ENCODE measurements at places on chromosomes 12 and 14.

- DNase-seq, result no peak
Observed at GRCh38 chr12:24695657-24696329, 253.1 kb downstream of the BCAT1 start.

- no peak for DNase-seq
Observed at GRCh38 chr14:102593825-102594137, 1.3 kb downstream of the RCOR1 start.

GRCh38 chr14:28307506-28307905 lies 459.1 kb upstream of the FOXG1 start:
- no peak for DNase-seq

- no peak for DNase-seq
Observed at GRCh38 chr12:51970904-51971646, 19.6 kb downstream of the ACVR1B start.

DNA sequence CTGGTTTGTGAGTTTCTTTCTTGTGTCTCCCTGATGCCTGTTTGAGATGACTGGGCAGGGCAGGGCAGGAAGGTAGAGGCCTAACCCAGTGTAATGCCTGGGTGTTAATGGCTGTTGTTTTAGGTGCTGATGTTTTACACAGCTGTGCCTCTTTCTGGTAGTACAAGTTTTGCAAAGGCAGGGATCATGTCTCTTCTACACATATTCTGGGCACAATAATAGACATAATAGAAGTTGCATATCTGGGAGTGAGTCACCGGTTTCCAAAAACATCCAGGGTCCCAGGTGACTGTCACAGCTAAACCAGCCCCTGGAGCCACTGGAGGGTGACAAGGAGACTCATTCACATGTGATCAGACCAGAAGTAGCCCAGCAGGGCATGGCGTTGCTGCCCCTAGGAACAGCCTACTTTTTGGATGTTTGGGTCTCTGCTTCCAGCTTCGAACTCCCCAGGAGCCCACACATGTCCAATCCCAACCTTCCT lies 18.1 kb downstream of the TPCN1 start:
- DNase-seq, result no peak

GRCh38 chr14:76090616-76091391 lies 60.9 kb upstream of the GPATCH2L start:
- peak; percentile 47 for DNase-seq

GRCh38 chr12:126347421-126347820 lies 1282.2 kb downstream of the AACS start:
- no peak for DNase-seq

DNA sequence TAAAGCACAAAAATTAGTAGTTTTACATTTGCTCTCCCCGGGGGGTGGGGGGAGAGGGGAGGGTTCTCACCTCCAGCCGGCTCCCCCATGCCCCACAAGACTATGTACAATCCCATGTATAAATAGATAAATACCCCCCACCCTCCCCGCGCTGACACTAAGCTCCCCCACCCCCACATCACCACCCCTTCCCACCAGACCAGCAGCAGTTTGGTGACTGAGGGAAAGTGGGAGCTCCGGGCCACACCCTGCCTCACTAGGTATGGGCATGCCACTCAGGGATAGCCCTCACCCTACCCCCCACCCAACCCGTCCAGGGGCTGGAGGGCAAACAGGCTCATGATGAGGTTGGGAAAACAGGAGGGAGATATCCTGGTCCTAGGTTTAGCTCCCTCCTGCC lies 1.9 kb upstream of the PRKAG1 start:
- DNase-seq, result no peak

DNA sequence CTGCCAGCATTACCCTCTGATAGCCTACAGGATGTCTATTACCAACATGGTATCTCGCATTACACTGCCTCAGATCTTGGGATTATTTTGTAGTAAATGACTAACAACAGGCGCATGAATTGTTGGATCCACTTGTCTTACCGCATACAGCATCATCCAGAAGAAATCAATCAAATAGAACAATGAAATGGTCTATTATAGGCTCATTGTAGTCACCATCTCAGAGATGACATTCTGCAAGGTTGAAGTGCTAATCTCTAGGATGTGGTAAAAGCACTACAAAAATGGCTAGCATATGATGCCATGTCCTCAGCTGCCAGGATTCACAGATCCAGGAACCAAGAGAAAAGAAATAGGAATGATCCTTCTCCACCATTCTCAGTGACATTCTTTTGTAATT lies 52.0 kb downstream of the WASHC3 start:
- DNase-seq, result no peak

- DNase-seq, result no peak
Observed at GRCh38 chr12:81174664-81175063, 96.8 kb downstream of the ACSS3 start.

- peak; percentile 26 for DNase-seq
Observed at GRCh38 chr12:47686645-47687240, 19.1 kb downstream of the RPAP3 start.

DNA sequence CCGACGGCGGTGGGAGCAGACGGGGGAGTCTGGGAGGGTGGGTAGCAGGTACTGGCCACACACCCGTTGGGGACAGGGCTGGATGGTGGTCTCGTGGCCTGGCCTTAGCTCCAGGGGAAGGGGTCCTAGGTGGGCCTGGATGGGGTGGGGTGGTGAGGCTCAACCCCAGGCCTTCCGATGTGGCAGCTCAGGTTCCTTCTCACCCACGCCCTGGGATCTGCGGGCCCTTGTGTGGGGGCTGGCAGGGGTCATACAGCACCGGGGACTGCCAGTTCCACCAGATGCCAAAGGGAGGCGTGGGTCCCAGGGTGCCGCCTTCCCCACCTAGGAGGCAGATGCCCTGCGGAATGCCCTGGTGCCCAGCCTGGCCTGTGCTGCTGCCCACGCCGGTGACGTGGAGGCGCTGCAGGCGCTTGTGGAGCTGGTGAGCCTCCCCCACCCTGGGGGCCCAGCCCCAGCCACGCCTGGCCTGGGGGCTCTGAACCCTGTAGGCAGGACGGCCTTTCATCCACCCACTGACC lies 21.0 kb downstream of the ASPG start:
- no peak for DNase-seq

- no peak for DNase-seq
Observed at GRCh38 chr12:63782466-63782865, 2.8 kb downstream of the RXYLT1 start.

DNA sequence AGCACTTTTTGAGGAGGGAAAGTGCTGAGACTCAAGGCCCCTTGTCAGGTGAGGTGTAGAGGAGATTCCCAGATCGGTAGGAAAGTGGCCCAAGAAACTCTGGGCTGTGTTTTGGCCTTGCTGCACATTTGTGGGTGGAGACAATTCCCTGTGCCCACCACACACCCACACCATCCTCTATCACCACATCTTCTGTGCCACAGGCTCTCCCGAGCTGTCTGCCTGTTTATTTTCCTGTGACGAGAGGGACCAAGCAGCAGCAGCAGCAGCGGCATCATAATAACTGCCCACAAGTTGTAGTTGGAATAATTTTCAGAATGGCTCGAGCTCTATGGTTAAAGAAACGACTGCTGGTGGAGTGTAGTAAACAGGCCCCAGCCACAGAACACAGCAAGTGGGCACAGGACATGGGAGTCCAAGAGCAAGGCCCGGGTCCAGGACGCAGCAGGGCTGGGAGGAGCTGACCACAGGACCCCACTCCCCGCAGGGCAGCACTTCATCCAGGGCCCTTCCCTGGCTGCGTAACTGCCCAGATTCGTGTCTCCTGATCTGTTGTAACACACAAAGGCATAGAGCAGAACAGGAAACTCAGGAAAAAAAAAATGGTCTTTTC lies 55.6 kb upstream of the BCL2L14 start:
- DNase-seq, result no peak

DNA sequence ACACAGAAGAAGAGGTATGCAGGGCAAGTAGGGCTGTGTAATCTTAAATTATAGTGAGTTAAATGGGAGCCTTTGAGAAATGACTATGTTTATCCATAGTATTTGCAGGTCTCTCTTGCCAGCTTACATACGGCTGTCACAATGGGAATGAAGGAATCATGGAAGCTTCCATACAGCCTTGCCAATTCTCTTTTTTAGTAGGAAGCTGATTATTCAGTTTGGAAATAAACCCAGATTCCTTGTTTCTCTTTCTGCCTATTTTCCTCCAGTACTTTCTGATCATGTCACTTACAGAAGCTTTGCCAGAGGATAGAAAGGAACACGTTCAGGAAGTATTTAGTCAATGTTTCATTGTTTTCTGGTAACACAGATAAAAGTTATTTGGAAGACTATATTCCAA lies 217.4 kb upstream of the DIO2 start:
- no peak for DNase-seq

DNA sequence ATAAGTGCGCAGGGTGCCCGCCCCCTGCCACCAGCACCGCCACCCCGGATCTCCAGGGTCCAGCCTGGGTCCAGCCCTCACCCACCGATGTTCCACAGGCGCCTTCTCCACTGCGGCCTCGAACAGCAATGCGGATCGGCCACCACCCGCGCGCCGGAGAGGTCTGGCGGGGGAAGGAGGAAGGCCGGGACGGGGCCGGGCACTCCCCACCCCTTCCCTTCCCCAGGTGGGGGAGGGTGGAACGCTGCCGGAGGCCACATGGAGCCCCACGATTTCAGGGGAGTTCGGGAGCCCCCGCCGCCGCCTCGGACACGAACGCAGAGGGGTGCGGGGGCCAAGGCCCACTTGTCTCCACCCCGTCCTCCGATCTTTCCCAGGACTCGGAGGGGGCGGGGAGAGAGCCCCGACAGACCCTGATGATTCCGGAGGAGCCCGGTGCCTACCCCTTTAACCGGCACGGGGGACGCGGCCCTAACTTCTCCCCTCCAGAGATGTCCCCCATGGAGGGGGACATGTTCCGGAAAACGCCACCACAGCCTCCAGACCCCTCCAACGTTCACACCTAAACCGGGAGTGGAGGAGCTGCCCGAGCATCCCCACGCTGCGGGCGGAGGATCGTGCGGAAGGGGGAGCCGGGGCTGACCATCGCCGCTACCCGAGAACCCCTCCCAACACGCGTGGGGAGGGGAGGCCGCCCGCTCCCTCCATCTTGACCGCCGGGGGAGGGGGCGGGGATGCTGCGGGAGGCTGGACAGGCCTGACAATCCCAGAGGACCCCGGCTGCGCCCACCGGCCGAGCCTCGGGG lies 1.1 kb downstream of the ATXN2 start:
- DNase-seq, result peak; percentile 35

DNA sequence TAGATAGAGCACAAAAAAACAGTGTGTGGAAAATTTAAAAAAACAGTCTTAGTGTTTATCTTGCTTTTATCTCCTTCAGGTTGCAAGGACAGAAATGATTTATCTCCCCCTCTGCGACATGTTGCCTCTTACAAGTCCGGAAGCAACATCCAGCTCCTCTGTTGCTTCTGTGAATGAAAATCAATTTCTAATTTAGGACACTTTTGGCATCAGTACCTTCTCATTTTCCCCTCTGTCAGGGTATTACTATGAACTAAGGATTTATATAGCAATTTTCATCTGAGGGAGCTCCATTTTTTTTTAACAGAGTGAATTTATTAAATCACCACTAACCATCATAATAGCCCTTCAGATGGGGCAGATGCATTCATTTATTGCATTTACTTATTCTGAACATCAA lies 116.6 kb upstream of the PLXNC1 start:
- DNase-seq, result no peak

GRCh38 chr14:89957376-89957775 lies 1.6 kb downstream of the TDP1 start:
- DNase-seq, result no peak

- no peak for DNase-seq
Observed at GRCh38 chr12:88646824-88647223, 66.6 kb upstream of the KITLG start.

Data from NCI-H524 (cell line).